NCI-H187 treated with DMSO at 0.1 percent for 48 hours (cell line): ENCODE measurements at places on chromosomes 5 and 9.

- DNase-seq = no peak
Measured at GRCh38 chr5:13985731-13986418, 41.4 kb upstream of the DNAH5 start.

- DNase-seq = no peak
Measured at GRCh38 chr5:112065781-112066180, 308.8 kb upstream of the NREP start.

- DNase-seq = no peak
Measured at GRCh38 chr9:20199111-20199510, 410.3 kb upstream of the SLC24A2 start.

DNA sequence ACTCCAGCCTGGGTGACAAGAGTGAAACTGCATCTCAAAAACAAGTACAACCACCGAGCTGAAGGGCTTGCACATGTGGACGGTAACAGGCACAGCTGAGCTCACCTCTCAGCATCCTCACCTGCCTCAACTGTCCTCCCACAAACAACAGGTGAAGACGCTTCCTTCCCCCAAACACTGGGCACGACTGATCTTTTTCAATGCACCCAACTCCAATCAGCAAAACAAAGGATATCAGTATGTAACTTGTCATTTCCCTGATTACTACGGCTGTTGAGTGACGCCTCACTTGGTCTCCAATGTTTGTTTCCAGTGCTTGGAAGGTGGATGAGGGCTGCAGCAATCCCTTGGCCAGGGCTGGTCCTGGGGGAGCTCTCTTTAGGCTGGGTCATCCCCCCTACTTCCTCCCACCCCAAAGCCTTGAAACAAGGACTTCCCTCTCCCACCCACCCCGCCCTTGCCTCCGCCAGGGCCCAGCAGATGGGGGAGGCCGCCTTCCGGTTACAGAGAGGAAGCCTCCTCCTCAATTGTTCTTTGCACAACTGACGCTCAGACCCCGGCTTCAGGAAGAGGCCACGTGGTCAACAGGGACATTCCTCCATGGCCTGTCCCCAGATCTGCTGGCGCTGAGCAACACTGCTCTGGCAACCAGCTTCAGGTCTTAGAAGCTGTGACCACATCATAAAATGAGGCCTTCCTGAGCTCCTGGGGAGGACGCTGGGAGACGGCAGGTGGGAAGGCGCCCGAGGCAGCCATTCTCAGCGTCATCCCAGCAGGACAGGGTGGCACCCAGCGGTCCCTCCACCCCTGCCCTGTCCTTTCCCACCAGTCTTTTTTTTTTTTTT is 5.9 kb downstream of the FAM78A start:
- no peak for DNase-seq

DNA sequence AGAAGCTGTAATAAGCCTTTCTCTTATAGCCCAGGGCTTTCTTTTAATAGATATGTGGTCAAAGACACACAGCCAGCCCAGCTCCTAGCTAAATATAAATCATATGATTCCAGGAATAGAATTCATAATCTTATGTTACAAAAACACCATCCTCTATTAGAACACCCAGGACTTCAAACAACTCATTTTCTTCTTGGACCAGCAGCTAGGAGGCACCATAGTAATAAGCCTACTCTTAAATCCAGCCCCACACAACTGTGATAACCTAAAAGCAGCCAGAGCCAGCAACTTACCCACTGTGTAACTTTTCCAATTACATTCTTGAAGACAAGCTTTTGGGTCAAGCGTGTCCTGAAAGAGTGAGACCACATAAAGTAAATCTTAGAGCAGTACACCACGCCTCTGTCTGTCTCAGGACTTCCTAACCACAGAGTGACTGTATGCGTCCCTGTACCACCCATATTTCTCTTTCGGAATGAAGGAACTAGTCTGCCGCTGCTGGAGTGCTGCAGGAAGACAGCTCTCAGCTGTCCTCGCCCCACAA is 223.8 kb downstream of the TLE1 start:
- DNase-seq = no peak

GRCh38 chr5:170571875-170572852 is 68.3 kb downstream of the KCNIP1 start:
- no peak for DNase-seq

- DNase-seq = no peak
Measured at GRCh38 chr5:78513441-78513840, 135.1 kb downstream of the LHFPL2 start.

GRCh38 chr9:109730228-109730627 is 49.8 kb upstream of the PALM2AKAP2 start:
- no peak for DNase-seq

DNA sequence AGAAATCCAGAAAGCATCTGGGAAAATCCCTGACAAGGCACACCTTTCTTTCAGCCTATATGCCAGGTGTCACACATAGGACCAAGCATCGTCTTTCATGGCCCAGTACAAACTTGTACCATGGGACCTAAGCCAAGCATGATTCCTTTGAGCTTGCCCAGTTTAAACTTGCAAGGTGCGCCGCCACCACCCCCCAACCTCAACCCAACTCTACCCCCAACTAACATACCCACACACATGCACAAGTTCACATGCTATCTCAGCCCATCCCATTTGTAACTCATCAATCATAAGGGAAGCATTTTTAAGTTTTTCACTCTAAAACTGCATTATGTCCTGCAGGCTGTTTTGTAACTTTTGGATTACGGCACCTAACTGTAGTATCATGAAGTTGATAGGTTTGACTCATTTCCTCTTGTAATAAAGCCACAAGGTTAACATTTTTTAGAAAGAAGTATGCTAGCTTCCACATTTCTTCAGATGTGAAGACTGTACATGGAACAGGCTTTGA is 145.9 kb upstream of the FST start:
- no peak for DNase-seq

DNA sequence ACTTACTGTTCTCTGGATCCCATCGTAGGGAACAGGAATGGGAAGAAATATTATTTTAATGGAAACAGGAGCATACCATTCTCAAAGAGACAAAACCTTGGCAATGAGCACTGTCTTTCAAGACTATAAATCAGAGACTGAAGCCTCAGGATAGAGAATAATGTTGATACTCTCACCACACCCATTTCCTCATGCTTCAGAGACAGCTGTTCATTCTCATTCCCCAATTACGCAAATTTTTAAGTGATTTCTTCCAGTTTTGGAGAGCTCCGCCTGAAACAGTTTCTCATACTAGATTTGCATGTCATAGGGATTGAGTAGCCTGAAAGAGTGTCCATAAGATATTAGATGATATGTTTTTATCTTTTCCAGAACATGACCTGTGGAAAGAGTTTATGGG is 290.5 kb upstream of the RASA1 start:
- no peak for DNase-seq

GRCh38 chr9:109537288-109537687 is 39.2 kb upstream of the PTPN3 start:
- DNase-seq = no peak

- DNase-seq = no peak
Measured at GRCh38 chr9:104860263-104860662, 67.7 kb downstream of the ABCA1 start.
